Activated T-helper 1 cell treated with anti-CD3 and anti-CD28 coated beads, Interleukin-12 subunit alpha, Interleukin-12 subunit beta, Interleukin-2, Interleukin-4 antibody, amounts not matched to agents 30 ng/mL and 10 ng/mL and 1 ng/mL, durations not matched to agents 14 hours and 24 hours and 36 hours (primary cell): ENCODE measurements at places on chromosomes 2 and 18. TPM values are rescaled to one million over a fixed set of nuclear protein-coding genes. Genes with fewer than 3 reads are reported as not detected.

- no peak overlapping the region for H3K27ac ChIP-seq
- no peaks in the 10 kb centered on the region for H3K36me3 ChIP-seq
- no peaks in the 10 kb centered on the region for H3K4me1 ChIP-seq
Observed at GRCh38 chr18:42743373-42744138, 371.9 kb downstream of the RIT2 start.

GRCh38 chr2:216392018-216392562 is 19.8 kb upstream of the MARCHF4 start:
- no peak overlapping the region for H3K27ac ChIP-seq
- H3K36me3 ChIP-seq: no peaks in the 10 kb centered on the region

The NMUR1 gene
- 0.05 TPM in 1 of 2 replicates, not detected in the other for total RNA-seq

The ST6GAL2 gene
- total RNA-seq: not detected in 2 replicates

DNA sequence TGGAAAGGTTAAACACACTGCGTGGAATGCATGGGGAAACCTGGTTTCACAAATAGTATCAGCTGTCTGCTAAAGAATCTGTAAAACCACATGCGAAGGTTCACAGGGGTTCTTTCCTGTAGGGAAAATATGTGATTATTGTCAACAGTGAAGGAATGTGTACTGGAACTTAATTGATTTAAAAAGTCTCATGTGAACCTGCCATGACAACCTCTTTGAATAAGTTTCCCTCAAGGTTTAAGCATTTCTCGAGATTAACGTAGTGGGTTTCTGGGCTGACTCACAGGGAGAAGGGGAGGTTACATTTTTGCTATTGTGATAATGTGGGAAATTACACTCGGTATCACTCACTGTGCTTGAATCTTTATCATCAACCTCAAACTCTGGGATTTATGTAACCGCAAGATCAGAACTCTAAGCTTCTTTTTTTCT is 28.2 kb upstream of the IL1R1 start:
- peaks cover 32% of the 10 kb centered on the region for H3K4me1 ChIP-seq
- peaks cover 15% of the 10 kb centered on the region for H3K27me3 ChIP-seq
- DNase-seq: no peak
- no peaks in the 10 kb centered on the region for H3K36me3 ChIP-seq
- H3K27ac ChIP-seq: no peak overlapping the region
- H3K4me3 ChIP-seq: no peak overlapping the region

The FEV gene
- not detected in 2 replicates for total RNA-seq

DNA sequence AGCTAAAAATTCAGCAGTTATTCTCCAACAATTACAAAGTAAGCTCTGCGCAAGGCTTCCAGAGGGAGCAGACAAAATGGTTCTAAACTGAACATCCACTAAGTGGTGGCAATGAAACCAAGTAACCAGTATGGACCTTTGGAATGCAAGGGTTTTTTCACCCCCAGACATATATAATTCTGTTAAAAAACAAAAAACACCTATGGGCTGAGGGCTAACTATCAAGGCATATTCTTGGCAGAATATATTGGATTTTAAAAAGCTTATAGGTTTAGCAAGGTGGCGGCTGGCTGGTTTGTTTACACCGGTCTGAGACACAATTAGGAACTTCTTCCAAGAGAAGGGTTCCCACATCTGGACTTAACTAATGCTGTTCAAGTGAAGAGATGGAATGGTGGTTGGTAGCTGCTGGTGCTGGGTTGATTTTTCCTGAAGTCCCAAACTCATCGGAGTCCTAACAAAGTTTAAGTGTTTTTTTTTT is 2.8 kb downstream of the ZFP36L2 start:
- no peak for DNase-seq
- peak overlapping the region; percentile 99 for H3K27ac ChIP-seq
- H3K4me3 ChIP-seq: peak overlapping the region; percentile 98
- H3K4me1 ChIP-seq: peaks cover 55% of the 10 kb centered on the region

DNA sequence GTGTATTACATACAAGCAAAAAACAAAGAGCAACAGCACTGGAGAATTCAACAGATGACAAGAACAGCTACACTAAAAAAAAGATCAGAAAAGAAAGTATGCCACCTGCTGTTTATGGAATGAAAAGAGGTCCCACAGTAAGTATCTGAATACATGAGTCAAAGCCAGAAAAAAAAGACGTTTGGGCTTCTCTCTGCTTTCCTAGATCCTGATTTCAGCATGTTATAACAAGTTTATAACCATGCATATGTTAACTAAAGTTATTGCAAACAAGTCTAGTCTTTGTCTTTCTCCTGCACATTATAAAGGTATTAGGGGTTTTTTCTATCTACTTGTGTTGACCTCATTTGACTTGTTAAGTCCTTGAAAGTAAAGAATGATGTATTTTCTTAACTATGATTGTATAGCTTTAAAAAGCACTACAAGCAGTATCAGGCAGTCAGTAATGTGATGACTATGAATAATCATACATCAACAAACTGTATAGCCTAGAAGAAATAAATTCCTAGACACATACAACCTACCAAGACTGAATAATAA is 108.5 kb upstream of the COL5A2 start:
- peaks cover 14% of the 10 kb centered on the region for H3K4me1 ChIP-seq
- H3K27me3 ChIP-seq: peaks cover 2% of the 10 kb centered on the region

DNA sequence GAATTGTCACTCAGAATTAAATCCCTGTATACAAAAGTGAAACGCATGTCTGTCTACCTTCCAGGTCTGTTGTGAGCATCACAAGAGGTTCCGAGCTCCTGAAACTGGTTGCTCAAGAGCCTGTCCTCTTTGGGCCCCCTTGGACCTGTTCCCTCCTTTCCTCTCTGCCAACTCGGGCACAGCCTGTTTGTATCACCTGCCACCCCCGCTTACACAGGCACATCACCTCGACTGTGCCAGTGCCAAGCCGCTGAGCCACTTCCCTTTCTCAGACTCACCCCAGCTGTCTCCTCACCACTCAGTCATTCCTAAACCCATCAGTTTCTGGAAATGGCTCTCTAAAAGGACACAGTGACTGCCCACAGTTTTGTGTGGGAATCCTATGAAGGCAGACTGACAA is 3.1 kb downstream of the EFR3B start:
- H3K27me3 ChIP-seq: peaks cover 54% of the 10 kb centered on the region
- H3K4me3 ChIP-seq: no peak overlapping the region
- no peaks in the 10 kb centered on the region for H3K36me3 ChIP-seq
- peaks cover 26% of the 10 kb centered on the region for H3K4me1 ChIP-seq
- H3K27ac ChIP-seq: peak overlapping the region; percentile 45
- no peak for DNase-seq

DNA sequence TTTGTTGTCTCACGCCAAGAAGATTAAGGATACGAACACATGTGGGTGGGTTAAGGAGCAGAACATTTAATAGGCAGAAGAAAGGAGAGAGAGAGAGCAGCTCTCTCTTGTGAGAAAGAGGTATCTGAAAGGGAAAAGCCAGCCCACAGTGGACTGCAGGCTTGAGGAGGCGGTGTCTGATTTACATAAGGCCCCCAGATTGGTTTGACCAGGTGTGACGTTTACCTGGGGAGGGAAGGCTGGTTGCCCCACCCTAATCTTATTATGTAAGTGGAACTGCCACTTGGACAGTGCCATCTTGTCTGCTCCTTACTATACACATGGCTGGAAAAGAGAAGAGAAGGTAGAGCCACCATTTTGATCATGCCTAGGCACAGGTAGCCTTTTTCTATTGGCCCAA is 189.2 kb downstream of the NCK2 start:
- H3K27ac ChIP-seq: peak overlapping the region; percentile 14
- no peaks in the 10 kb centered on the region for H3K27me3 ChIP-seq
- no peak overlapping the region for H3K4me3 ChIP-seq
- no peak for DNase-seq
- peaks cover 18% of the 10 kb centered on the region for H3K4me1 ChIP-seq

GRCh38 chr2:62465039-62465740 is 40.8 kb downstream of the TMEM17 start:
- no peak overlapping the region for H3K4me3 ChIP-seq
- no peak for DNase-seq
- H3K27me3 ChIP-seq: no peaks in the 10 kb centered on the region
- H3K4me1 ChIP-seq: no peaks in the 10 kb centered on the region
- no peaks in the 10 kb centered on the region for H3K36me3 ChIP-seq
- no peak overlapping the region for H3K27ac ChIP-seq

The IKZF2 gene
- 2.8 and 3.2 TPM in 2 replicates for total RNA-seq

DNA sequence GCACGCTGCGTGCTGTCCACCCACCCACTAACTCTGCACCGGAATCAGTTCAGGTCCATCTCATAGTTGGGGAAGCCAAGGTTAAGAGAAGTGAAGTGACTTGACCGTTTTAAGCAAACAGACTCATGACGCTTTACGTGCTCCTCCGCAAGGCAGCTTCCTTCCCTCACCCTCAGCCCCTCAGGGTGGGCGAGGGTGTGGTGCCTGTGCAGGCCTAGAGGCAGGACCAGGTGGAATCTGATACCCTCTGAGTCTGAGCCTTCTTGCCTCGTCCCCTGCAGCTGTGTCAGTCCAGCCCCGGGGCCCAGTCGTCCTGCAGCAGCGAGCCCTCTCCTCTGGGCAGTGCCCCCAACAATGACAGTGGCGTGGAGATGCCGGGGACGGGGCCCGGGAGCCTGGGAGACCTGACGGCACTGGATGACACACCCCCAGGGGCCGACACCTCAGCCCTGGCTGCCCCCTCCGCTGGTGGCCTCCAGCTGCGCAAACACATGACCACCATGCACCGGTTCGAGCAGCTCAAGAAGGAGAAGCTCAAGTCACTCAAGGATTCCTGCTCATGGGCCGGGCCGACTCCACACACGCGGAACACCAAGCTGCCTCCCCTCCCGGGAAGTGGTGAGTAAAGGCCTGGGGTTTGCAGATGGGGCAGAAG is 250.5 kb downstream of the GLI2 start:
- no peaks in the 10 kb centered on the region for H3K27me3 ChIP-seq
- no peak for DNase-seq

- no peaks in the 10 kb centered on the region for H3K27me3 ChIP-seq
- no peak overlapping the region for H3K4me3 ChIP-seq
- H3K4me1 ChIP-seq: peaks cover 16% of the 10 kb centered on the region
Observed at GRCh38 chr2:224915136-224915535, 127.1 kb downstream of the DOCK10 start.

The DAPL1 gene
- total RNA-seq: not detected in 2 replicates

GRCh38 chr18:1177232-1177631 is 272.6 kb downstream of the ADCYAP1 start:
- H3K4me3 ChIP-seq: no peak overlapping the region
- H3K27me3 ChIP-seq: no peaks in the 10 kb centered on the region
- H3K27ac ChIP-seq: no peak overlapping the region
- no peaks in the 10 kb centered on the region for H3K4me1 ChIP-seq
- DNase-seq: no peak

GRCh38 chr2:66822186-66822585 is 387.3 kb downstream of the MEIS1 start:
- no peak for DNase-seq
- H3K36me3 ChIP-seq: no peaks in the 10 kb centered on the region
- H3K27ac ChIP-seq: no peak overlapping the region
- H3K27me3 ChIP-seq: no peaks in the 10 kb centered on the region
- no peak overlapping the region for H3K4me3 ChIP-seq

- no peak overlapping the region for H3K27ac ChIP-seq
- H3K4me3 ChIP-seq: no peak overlapping the region
- H3K4me1 ChIP-seq: no peaks in the 10 kb centered on the region
- H3K36me3 ChIP-seq: no peaks in the 10 kb centered on the region
Observed at GRCh38 chr2:29335396-29335795, 220.2 kb downstream of the CLIP4 start.

GRCh38 chr2:3483227-3483985 is 35.9 kb downstream of the ADI1 start:
- no peak overlapping the region for H3K27ac ChIP-seq
- H3K27me3 ChIP-seq: no peaks in the 10 kb centered on the region
- no peaks in the 10 kb centered on the region for H3K4me1 ChIP-seq
- peaks cover 8% of the 10 kb centered on the region for H3K36me3 ChIP-seq
- no peak overlapping the region for H3K4me3 ChIP-seq
- no peak for DNase-seq

The GALNT14 gene
- 0.21 and 0.27 TPM in 2 replicates for total RNA-seq

DNA sequence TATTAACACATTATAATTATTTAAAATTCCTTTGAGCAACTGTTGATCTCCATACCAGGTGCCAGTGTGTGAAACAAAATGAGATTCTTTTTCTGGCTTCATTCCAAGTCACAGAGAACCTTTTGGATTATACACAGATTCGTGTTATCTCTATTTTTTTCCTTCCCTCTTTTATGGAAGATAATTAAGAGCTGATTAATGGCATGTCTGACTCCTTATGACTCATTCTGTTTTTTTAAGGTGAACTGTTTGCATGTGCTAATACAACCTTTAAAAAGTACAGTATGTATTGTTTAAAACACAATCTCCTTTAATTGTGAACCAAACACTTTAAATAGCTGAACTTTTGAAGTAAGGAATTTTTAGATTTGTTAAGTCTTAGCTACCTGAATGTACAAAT is 39.3 kb downstream of the PELI1 start:
- no peak overlapping the region for H3K4me3 ChIP-seq
- peaks cover 52% of the 10 kb centered on the region for H3K36me3 ChIP-seq
- no peak overlapping the region for H3K27ac ChIP-seq

DNA sequence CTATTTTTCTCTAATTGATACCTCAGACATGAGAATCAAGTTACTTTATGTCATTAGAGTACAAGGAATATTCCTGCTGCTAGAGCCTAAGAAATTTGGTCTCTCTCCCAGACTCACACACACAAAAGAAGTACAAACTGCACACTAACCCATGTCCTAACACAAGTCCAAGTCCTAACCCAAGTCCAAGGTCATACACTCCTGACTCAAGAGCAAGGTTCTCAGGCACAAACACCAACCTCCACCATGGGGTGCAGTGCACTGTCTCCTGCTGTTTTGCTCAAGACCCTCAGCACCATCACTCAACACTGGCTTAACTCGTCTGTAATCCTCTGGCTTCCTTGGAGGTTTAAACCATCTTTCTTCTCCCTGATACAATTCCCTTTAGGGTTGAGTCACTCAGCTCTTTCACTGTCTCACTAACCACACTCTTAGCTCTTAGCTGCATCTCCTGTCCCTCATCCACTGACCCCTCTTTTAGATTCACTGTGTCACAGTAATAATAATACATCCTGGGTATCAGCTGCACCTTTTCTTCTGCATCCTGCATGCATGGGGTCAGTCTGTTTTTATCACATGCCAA is 129.8 kb downstream of the BCL2L11 start:
- no peak overlapping the region for H3K4me3 ChIP-seq
- no peak overlapping the region for H3K27ac ChIP-seq
- H3K4me1 ChIP-seq: peaks cover 33% of the 10 kb centered on the region
- DNase-seq: no peak
- peaks cover 34% of the 10 kb centered on the region for H3K36me3 ChIP-seq

- H3K27ac ChIP-seq: peak within 1 kb of the TSS; percentile 75
- peak; percentile 8 for DNase-seq
Observed at GRCh38 chr2:169362118-169362893, at the start of gene LRP2. Gene LRP2 (minus strand): TSS chr2:169362534. CDS start chr2:169362399, 135 bp downstream.

The ATF2 gene
- 57.0 and 59.7 TPM in 2 replicates for total RNA-seq

DNA sequence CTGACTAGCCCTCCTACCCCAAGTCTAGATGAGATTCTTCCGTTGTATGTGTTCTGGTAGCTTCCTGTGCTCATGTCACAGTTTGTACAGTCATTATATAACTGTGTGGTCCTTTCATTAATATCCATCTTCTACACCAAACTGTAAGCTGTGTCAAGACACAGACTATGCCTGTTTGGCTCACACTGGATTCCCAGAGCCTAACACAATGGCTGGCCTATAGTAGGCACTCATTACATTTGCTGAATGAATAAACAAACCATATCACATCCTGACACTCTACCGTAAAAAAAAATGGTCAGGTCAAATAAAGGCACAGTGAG is 72.6 kb downstream of the ANKRD44 start:
- H3K36me3 ChIP-seq: peaks cover 14% of the 10 kb centered on the region
- no peaks in the 10 kb centered on the region for H3K27me3 ChIP-seq
- peaks cover 84% of the 10 kb centered on the region for H3K4me1 ChIP-seq
- DNase-seq: no peak
- H3K27ac ChIP-seq: peak overlapping the region; percentile 81

GRCh38 chr2:98093611-98094010 is 6.6 kb downstream of the VWA3B start:
- H3K27ac ChIP-seq: no peak overlapping the region
- H3K27me3 ChIP-seq: peaks cover 17% of the 10 kb centered on the region
- no peaks in the 10 kb centered on the region for H3K36me3 ChIP-seq
- no peak overlapping the region for H3K4me3 ChIP-seq
- no peaks in the 10 kb centered on the region for H3K4me1 ChIP-seq
- DNase-seq: no peak
